ENCODE measurements at places on chromosomes 1 and 21.

GRCh38 chr21:35026153-35026500 is 23.0 kb downstream of the RUNX1 start:
- DNase-seq: no peak

DNA sequence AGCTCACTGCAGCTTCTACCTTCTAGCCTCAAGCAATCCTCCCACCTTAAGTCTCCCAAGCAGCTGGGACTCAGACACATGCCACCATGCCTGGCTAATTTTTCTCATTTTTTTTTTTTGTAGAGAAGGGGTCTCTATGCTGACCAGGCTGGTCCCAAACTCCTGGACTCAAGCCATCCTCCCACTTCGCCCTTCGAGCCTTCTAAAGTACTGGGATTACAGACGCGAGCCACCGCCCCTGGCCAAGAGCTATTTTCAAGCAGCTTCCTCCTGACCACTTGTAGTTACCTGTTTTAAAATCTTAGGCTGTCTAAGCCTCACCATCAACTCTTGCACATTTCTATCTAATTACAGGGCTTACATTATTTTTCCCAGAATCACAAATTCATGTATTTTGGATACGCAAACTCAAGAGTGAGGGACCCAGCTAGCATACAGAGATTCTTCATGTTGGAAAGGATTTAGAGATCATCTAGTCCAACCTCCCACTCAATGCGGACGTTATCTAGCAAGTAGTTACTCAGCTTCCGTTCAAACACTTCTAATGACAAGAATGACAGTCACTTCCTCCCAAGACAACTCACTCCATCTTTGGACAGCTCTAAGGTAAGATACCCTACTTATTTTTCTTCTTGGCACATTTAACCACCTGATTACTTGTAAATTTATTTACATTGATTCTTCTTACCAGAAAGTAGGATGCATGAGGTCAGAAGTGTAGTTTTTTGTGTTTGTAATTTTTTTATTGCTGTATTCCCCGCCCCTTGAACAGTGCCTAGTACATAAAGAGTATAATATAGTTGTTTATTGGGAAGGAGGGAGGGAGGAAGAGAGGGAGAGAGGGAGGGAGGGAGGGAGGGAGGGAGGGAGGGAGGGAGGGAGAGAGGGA is 65.4 kb downstream of the LUZP1 start:
- no peak for DNase-seq

- no peak for DNase-seq
Observed at GRCh38 chr1:219123036-219123435, 50.6 kb upstream of the LYPLAL1 start.

DNA sequence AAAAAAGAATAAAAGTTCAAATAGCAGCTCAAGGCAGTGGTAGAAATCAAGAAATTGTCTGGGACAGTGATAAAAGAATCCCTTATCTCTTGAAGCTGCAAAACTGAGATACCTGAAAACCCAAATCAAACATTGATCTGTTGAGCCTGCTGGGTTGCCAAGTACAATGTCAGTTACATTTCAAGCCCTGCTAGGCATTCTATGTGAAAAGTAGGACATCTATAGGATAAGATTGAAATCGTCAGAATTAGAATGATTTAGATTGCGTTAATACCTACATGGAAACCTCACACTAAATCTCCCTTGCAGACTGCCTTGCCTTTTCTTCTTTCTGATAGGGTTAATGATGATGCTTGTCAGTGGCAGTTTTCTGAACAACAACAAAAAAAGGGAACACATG is 1684.4 kb upstream of the B3GALT2 start:
- DNase-seq: no peak

GRCh38 chr1:205371871-205372660 is 15.3 kb upstream of the KLHDC8A start:
- no peak for DNase-seq

GRCh38 chr1:225999912-226000337 is 782 bp upstream of the SDE2 start:
- no peak for DNase-seq

Measured in NCI-H2171 (cell line).